Cardiac fibroblast (primary cell): ENCODE measurements at places on chromosomes 12 and 14.

- DNase-seq, result no peak
Observed at GRCh38 chr12:19404242-19404880, 34.9 kb upstream of the AEBP2 start.

DNA sequence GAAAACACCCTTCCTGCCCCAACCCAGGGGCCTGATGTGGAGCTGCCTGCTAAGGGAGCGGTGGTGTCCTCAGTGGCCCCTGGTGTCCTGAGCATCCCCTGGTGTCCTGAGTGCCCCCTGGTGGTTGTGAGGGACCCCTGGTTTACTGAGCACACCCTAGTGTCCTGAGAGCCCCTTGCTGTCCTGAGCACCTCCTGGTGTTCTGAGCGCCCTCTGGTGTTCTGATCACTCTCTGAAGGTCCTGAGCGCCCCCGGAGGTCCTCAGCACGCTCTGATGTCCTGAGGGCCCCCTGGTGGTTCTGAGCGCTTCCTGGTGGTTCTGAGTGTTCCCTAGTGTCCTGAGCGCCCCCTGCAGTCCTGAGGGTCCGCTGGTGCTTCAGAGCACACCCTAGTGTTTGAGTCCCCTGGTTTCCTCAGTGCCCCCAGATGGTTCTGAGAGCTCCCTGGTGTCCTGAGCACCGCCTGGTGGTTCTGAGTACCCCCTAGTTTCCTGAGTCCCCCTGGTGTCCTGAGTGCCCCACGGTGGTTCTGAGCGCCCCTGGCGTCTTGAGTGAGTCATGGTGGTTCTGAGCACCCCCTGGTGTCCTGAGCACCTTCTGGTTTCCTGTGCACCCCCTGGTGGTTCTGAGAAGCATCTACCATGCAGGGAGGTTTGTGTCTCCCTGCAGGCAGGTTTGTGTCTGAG, 1004.2 kb downstream of the TMEM121 start:
- DNase-seq, result no peak

- no peak for DNase-seq
Observed at GRCh38 chr14:90402016-90402415, 5.2 kb downstream of the CALM1 start.

- DNase-seq, result no peak
Observed at GRCh38 chr12:15962760-15963159, 51.6 kb downstream of the DERA start.
